Cortex of kidney (tissue), 1 donor: ENCODE measurements at places on chromosomes 2 and 18.

DNA sequence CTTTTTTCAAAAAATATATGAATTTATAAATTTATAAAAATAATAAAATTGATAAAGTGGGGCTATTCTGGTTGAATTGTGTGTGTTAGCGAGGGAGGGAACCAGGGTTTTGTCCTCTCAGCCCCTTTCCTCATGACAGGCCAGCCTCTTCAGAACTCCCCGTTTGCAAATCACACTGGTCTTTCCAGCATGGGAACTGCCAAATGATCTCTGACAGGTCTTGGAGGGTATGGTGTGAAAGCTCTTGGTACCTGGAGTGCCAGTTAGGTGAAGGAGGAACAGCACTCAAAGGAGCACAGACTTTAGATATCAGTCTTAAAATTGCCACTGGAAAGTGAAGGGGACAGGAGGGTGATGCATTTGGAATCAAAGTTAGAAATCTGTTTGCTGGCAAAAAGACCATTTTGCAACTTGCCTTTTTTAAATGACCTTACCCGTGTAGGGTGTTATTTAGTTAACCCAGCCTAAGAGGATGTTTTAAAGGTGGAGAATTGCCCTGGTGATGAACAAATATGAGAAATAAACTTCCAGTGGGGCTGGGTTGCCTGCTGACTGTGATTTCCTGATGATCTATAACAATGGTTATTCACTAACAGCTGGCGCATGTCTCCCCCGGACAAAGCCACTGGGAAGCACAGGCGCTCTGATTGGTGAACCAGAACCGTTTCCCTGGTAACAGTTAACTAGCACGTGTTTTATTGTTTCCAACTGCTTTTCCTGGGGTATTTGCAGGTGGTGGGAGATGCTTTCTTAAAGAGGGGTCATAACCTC is 85.3 kb upstream of the EFEMP1 start:
- DNase-seq = no peak

GRCh38 chr2:100425107-100425506 is 7.6 kb upstream of the CHST10 start:
- no peak for DNase-seq

- no peak for DNase-seq
Observed at GRCh38 chr2:237058423-237058822, 27.3 kb upstream of the COPS8 start.

GRCh38 chr2:235854276-235854675 is 313.9 kb downstream of the GBX2 start:
- no peak for DNase-seq

GRCh38 chr2:113039158-113039557 is 13.5 kb downstream of the IL36B start:
- no peak for DNase-seq

GRCh38 chr2:207503234-207503633 is 26.5 kb upstream of the CREB1 start:
- DNase-seq = no peak

GRCh38 chr2:67066782-67067181 is 330.4 kb upstream of the ETAA1 start:
- DNase-seq = no peak

DNA sequence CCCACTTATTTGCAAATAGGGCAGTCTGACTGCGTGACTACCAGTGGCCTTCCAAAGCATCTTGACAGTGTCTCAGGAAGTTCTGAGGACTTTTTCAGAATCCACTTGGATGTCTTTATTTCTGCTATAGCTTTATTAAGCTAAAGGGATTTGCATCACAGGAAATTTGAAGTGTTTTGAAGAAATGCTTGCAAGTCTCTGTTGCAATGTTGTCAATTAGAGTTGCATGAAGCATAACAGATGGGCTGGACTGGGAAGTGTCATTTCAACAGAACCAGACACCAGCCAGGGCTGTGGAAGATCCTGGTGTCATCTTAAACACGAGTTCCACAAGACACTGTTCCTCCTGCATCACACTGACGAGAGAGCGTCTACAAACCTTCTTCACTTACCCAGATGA is 224.5 kb downstream of the EN1 start:
- DNase-seq = no peak

DNA sequence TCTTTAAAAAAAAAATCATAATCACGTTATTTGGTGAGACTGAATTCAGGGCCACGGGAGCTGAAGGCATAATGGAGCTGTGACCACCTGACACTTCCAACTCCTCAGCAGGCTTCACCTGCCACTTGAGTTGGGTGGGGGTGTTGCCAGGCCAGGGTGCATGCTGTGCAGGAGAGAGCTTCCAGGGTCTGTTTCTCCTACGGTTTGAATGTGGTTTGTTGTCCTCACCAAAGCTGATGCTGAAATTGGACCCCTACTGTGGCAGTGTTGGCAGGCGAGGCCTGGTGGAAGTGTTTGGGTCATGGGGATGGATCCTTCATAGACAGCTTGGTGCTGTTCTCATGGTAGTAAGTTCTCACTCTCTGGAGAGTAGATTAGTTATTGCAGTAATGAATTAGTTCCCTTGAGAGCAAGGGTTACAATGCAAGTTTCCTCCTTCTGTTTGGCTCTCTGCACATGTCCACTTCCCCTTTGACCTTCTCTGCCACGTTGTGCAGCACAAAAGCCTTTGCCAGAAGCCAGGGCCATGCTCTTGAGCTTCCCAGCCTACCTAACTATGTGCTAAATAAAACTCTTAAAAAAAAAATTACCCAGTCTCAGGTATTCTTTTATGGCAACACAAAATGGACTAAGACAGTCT is 38.3 kb upstream of the ANKRD44 start:
- no peak for DNase-seq

- DNase-seq = no peak
Observed at GRCh38 chr2:217203086-217203485, 343.2 kb upstream of the TNP1 start.

DNA sequence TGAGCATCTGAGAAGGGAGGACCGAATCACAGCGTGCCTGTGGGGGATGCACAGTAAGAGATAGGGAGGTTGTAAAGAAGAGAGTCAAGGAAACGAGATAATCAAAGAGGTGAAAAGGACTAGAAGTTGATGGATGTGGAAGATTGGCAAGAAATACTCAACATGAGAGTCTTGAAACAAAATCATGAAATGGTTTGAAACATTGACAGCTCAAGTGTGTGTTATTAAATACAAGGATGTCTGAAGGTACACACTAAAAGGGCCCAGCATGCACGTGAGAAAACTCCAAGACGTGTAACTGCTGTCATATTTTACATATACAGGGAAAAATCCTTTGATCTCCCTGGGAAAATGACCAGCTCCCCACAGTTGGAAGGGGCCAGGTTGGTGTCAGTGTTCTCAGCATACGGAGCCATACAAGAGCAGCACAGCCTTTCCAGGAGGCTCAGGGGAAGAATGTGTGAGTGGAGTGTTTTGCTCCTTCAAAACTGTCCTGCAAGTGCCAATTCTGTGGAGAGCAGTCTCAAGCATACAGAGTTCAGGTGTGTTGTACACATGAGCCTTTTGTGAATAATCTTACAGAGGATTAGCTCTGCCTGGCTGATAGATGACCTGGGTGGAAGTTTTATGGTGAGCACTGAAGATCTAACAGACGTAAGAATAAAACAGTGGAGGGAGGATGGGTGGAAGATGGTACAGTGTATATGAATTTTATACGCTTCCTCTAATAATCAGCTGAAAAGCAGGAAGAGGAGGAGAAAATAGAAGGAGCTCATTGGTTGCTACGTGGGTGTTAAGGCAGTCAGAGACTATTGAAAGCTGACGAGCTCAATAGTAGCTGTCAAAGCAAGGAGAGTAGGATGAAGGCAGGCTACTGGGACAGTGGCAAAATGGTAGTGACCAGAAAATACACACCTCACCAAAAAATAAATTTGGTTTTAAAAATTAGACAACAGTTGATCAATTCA is 126.8 kb downstream of the ATP9B start:
- DNase-seq = no peak

DNA sequence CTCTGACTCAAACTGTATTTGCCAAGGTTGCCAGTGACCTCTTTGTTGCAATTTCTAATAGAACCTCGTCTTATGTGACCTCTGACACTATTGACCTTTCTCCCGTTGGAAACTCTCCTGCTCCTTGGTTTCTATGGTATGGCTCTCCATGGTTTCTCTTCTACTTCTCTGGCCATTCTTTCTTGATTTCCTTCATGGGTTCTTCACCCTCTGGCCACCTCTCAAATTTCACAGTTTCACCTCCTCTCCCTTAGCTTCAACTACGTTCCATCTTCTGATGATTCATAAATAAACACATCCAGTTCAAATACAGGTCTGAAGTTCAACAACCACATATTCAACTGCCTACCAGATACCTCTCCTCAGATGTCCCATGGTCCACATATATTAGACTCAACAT is 109.5 kb downstream of the CACNB4 start:
- DNase-seq = no peak

DNA sequence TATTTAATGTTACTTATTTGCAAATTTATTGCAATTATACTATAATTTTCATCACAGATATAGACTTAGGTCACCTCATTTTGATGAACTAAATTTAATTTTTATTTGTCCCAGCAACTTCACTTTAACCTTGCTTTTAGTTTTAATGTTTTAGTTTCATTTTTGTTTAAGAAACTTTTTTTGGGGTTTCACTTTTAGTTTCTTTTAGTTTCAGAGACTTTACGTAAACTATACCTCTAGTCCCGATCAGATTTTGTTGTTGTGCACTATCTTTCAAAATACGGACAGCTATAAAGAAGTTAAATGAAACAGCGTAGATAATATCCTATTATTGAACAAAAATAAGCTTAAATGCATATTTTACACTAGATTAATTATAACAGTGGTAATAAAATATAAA is 460.5 kb downstream of the ERBB4 start:
- no peak for DNase-seq

- DNase-seq = no peak
Observed at GRCh38 chr2:212528106-212528856, 10.3 kb downstream of the ERBB4 start.

- DNase-seq = no peak
Observed at GRCh38 chr18:28152354-28152753, 24.6 kb downstream of the CDH2 start.

DNA sequence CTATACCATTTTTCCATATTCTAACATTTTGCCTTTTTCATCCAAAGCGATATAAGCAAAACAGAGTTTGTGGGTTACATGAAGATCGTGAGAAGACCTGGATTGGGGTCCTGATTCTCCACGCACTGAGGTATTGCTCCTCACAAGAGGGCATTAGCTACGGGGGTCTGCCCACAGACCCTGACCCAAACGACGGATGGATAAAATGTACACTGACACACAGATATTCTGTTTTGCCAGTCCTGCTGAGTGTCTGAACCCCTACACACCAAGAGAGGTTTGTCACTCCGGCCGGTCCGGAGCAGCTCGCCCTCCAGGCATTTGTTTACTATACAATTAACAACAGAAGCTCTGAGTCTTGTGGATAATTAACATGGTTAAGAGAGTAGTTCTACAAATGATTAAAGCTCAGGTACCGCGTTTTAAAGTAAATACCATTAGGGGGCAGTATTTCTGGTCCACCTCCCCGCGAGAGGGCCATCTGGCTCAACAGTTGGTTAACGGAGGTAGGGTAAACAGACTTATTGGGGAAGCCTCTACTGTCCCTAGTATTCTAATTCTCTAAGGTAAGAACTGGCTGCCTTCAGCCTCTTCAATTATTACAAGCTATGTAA is 28.4 kb downstream of the SCYGR8 start:
- no peak for DNase-seq

DNA sequence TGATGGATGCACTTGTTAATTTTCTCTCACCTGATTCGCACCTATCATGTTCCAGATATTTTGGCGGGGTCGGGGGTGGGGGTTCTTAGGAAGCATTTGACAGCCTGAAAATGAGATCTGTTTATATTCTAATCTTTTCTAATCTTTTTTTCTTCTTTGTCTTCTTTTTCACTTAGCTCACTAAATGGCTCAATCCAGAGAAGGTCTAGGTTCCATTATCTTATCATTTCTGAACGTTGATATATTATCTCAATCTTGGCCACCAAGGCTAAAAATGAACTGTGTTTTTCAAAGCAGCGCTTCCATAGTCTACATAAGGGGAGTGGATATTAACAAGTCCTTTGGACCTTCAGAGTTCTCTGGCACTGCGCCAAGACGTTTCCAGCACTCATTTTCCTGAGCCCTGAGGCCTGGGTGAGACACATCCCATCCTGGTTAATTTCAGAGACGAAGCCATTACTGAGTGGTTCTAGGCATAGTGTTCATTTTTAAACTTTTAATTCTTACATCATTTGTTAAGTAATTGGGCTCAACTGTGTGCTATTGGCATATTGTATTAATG is 229.0 kb downstream of the SOX11 start:
- DNase-seq = no peak

DNA sequence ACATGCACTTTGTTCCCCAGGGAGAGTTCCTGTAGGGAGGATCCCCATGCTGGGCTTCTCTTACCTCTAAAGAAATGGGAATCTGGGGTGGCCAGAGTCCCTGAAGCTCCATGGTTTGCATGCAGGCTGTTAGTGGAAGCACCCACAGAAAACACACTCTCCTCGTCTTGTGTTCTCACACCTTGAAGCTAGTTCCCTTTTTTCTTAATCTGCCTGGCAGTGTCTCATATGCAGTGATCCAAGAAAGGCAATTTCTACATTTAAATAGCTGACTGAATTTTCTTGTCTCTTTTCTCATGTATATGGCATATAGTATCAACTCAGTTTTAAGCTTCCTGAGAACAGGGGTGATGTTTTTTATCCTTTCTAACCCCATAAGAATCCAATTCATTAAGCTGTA is 65.0 kb downstream of the LINC00305 start:
- DNase-seq = no peak

- DNase-seq = no peak
Observed at GRCh38 chr2:15619938-15620337, 28.3 kb downstream of the DDX1 start.

DNA sequence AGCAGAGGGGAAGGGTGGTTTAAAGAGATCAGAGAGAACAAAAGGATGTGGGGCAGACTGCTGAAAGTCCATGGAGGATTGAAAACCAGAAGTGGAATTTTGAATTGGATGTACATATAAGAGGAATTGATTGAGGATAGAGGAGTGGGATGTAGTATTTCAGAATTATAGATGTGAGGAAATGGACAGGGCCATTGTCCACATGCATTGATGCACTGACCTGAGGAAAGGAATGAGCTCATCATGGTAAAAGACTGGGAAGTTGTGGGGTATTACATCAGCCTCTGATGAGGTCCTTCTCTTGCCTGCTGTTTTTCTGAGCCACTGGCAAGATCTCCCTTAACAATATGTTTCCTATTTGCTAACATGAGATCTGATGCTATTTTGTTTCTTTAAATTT is 365.7 kb upstream of the FANCL start:
- DNase-seq = no peak

DNA sequence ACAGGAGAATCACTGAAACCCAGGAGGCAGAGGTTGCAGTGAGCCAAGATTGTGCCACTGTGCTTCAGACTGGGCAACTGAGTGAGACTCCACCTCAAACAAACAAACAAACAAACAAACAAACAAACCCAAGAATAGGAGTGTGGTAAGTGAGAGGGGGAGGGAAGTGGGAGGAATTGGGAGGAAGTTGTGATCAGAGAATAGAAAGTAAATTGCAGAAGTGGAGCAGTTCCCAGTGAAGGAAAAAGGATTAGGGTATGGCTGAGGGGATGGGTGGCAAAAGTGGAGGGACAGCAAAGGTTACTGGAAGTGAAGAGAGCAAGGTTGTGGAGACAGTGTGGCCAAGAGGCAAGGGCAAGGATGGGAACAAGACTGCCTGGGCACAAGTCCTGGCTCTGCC is 41.1 kb upstream of the C1GALT1C1L start:
- no peak for DNase-seq

- no peak for DNase-seq
Observed at GRCh38 chr2:47272031-47272864, 117.1 kb upstream of the STPG4 start.
